Esophagus squamous epithelium (tissue), 5 donors: ENCODE measurements at places on chromosomes 16 and 17.

GRCh38 chr17:77441130-77441920 is 300.6 kb downstream of the SEC14L1 start:
- no peak for DNase-seq

- no peak for DNase-seq
Measured at GRCh38 chr16:54201200-54201599, 85.4 kb downstream of the IRX3 start.

DNA sequence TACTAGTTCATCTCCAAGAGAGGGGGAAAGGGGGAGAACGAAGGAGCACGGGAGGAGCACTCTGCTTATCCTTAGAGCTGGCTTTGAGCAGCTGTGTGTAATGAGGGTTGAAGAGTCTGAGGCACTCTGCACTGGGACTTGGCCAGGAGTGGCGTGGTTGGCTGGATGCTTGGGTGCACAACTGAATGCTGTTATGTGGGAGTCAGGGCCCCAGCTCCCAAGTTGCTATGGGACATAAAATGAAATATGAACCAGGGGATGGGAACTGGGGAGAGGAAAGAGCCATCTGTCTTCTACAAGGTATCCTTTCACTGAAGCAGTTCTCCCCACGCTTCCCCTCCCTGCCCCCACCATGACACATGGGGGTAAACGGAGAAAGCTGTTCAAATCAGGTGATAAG is 105.9 kb upstream of the ANKFN1 start:
- no peak for DNase-seq

DNA sequence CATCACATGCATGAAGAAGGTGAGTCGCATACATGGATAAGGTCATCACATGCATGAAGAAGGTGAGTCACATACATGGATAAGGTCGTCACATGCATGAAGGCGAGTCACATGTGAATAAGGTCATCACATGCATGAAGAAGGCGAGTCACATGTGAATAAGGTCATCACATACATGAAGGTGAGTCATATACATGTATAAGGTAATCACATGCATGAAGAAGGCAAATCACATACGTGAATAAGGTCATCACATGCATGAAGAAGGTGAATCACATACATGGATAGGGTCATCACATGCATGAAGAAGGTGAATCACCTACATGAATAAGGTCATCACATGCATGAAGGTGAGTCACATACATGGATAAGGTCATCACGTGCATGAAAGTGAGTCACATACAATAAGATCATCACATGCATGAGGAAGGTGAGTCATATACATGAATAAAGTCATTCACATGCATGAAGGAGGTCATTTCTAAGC is 105.1 kb upstream of the SDK2 start:
- DNase-seq, result no peak

- no peak for DNase-seq
Measured at GRCh38 chr17:2369551-2370210, 31.2 kb downstream of the MNT start.

- no peak for DNase-seq
Measured at GRCh38 chr16:89344846-89345611, 127.5 kb downstream of the ZNF778 start.

- no peak for DNase-seq
Measured at GRCh38 chr17:73013816-73014663, 78.4 kb downstream of the SLC39A11 start.

DNA sequence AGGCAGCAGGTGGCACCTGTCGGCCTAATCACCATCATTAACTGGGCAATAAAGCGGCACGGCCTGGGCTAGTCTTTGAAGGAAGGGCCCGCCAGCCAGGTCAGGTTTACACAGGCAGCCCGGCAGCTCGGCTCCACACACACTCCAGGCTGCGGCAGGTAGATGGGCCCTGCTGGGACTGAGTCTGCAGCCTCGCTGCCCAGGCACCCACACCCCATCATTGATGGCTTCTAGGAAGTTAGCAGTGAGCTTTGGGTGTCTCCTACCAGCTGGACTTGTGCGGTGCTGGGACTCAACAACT is 6.8 kb upstream of the FOXN1 start:
- no peak for DNase-seq

DNA sequence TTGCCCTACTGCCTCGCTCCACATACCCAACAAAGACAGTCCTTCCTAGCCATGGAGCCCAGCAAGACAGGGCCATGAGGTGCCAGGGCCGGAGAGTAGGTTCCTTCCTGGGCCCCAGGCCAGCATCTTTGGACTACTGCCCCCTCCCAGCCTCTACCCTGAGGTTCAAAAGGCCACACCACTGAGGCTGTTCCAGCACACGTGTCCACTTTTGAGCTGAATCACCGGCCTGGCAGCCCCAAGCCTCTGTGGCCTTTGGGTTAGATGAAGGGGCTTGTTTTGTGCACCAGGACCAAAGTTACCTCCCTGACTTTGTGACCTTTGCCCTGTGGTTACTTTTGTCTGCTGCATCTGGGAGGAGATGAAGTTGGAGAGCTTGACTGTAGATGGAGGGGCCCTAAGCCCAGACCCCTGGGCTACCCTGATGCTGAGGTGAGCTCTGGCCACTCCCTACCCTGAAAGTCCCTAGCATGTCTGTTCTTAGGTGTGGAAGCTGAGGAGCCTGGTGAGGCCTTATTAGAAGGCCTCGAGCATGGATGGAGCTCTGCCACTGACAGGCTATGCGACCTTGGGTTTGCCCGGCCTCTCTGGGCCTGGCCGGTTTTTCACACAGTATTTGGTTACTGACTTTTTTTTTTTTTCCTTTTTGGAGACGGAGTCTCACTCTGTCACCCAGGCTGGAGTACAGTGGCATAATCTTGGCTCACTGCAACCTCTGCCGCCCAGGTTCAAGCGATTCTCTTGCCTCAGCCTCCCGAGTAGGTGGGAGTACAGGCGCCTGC is 12.0 kb downstream of the SEZ6 start:
- no peak for DNase-seq

GRCh38 chr17:47945529-47946508 is 4.4 kb downstream of the PNPO start:
- no peak for DNase-seq

DNA sequence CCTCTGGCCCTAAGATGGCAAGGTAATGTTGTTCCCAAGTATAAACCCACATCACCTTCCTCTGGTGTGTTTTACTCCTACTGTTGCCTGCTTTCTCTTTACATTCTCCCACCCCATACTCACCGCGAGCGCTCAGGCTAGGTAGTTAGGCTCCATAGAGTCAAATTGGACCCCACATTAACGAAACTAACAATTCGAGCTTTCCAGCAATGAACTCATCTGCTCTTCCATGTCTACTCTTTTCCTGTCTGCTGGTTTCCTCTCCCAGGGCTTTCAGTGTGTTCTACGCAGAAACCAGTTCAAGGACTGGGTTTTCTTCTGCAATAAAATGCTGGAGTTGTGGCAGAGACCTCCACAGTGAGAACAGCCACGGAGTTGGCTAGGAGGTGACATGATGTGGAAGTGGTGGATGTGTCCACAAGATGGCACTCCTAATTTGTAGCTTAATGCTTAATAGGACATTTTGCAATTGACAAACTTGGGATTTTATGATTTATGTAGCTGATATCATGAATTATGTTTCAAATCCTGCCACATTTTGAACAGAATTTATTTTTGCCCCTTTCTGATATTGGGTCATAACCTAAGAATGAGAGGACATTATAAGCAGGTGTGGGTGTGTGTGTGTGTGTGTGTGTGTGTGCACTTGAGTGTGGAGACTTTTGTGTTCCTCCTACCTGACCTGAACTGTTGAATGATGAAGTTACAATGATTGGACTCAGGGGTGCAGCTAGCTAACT is 2.2 kb upstream of the UQCRC2 start:
- DNase-seq, result no peak

- DNase-seq, result no peak
Measured at GRCh38 chr16:81876273-81876900, 97.3 kb downstream of the PLCG2 start.

GRCh38 chr16:87369796-87370719 is 13.5 kb downstream of the FBXO31 start:
- DNase-seq, result no peak

DNA sequence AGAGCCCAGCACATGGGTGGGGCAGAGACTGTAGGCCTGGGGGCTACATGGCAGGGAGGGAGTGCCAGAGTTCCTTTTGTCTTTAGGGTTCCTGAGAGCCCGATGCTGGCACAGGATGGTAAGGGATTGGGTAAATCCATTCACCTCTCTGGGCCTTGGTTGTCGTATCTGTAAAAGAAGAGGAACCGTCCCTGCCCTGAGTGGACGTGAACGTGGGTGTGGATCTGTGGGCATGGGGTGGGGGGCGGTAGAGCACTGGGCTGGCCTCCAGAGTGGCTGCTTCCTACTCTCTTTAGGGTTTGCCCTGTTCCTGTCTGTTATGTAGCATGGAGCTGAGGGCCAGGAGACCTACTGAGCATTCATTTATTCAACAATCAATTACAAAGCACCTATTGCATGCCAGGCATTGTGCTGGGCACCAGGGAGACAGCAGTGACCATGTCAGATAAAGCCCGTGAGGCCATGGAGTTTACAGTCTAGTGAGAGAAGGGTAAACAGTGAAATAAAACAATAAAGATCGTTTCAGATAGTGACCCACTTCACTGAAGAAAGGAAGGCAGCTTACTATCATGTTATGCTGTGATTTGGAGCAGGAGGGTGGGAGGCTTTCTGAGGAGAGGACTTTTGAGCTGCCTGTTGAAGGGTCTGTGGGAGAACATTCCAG is 13.1 kb upstream of the TCAP start:
- DNase-seq, result no peak

- DNase-seq, result no peak
Measured at GRCh38 chr17:75341784-75342486, 52.7 kb upstream of the SLC25A19 start.

- DNase-seq, result no peak
Measured at GRCh38 chr16:69412287-69412686, 12.1 kb upstream of the CYB5B start.

GRCh38 chr17:28925912-28926365 is 23.1 kb upstream of the DHRS13 start:
- no peak for DNase-seq

DNA sequence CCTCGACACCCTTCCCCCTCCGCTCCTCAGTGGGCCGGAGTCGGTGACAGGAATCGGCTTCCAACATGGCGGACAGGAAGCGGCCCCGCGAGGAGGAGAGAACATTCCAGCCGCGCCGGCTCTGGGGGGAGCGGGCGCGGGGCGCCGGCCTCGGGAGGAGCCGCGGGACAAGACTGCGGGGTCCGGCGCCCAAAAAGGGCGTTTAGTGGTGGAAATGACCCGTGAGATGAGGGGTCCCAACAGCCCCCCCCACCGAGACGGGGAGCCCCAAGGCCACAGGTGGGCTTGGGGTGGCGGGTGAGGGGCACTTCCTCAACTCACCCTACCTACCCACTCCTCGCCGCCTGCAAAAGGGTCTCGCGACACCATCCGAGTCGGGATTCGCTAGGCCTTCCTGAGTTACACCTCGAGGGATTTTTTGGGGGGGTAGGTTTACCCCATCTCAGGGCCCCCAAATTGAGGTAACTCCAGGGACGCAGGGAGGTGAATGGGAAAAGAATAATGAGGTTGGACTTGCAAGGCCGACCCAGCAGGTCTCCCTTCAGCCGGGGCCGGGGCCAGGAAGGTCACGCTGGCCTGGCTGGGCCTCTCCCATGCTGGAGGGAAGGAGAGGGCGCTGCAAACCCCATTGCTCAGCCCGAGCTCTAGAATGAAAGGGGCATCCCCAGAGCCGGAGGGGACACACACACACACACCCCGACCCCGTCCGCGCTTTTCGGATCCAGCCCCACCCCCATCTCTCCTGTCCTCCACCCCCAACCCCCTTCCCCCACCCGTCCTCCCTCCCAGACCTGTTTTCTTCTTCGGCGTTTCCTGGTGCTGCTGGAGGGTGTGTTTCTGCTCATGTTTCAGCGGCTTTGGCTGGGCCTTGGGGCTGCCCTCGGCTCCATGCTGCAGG is 707 bp downstream of the NUFIP2 start:
- no peak for DNase-seq

DNA sequence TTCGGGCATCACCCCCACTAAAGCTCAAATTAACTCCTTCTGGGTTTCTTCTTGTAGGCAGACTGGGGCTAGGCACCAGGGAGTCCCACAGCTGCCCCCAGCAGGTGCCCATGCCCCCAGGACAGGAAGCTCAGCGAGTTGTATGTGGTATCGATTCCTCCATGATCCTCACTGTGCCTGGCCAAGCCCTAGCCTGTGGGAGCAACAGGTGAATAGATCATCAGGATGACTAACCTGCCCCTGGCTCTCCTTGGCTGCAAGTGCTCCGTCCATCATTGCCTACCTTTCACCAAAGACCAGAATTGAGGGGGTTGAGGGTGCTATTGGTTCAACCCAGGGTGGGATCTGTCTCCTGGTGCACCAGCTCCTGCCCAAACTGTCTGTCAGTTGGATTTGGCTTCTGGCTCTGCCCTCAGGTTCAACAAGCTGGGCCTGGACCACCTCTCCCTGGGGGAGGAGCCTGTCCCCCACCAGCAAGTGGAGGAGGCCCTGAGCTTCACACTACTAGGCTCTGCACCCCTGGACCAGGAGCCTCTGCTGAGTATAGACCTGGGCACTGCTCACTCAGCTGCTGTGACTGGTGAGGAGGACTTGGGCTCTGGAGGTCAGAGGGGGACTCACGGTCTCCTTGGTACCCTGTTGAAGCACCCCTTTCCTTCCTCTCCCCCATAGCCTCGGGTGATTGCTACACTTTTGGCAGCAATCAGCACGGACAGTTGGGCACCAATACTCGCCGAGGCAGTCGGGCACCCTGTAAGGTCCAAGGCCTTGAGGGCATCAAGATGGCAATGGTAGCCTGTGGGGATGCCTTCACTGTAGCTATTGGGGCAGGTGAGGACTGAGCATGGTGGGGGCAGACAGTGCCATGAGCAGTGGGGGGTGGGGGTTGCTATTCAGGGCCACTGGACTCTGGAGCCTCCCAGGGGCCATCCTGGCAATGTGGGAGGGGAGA is 3.1 kb upstream of the TRAF4 start:
- DNase-seq, result no peak

GRCh38 chr16:71226229-71227141 is 4.0 kb downstream of the HYDIN start:
- no peak for DNase-seq

DNA sequence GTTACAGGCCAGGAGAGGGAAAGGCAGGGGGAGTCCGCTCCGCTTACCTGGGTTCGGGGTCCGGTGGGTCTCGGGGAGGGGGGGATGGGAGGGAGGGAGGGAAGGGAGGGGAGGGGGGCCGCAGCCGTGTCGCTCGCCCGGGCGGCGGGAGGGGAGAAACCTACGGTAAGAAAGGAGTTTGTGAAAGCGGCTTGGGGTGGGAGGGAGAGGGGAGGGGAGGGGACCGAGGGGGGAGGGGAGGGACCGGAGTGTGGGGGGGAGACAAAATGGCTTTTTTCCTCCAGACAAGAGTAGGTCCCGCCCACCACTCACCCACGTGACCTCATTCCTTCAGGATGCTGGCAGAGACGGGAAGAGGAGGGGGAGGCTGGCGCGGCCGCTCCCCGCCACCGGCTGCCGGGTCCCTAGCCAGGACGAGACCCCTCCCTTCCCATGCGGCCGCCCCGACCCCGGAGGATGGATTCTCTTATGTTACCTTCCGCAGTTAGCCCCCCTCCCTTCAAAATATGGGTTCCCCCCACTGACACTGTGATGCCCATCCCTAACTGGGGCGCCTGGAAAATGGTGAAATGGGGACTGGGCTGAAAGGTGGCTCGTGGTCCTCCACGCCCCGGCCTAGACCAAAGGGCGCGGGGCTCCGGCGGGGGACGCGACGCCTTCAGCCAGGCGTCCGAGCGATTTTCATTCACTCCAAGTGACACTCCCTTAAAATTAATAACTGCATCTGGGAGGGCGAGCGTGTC is at the start of gene PCGF2:
Gene PCGF2, minus strand, starts transcription at position 188 of the 743 bp plus-strand sequence. CDS start 7,934 bp downstream, outside the sequence.
- DNase-seq, result no peak
